ENCODE measurements at places on chromosomes 13 and 19. TPM values are rescaled to one million over a fixed set of nuclear protein-coding genes. Genes with fewer than 3 reads are reported as not detected.

GRCh38 chr13:33686772-33687480 is 131.0 kb upstream of the RFC3 start:
- DNase-seq, result no peak

DNA sequence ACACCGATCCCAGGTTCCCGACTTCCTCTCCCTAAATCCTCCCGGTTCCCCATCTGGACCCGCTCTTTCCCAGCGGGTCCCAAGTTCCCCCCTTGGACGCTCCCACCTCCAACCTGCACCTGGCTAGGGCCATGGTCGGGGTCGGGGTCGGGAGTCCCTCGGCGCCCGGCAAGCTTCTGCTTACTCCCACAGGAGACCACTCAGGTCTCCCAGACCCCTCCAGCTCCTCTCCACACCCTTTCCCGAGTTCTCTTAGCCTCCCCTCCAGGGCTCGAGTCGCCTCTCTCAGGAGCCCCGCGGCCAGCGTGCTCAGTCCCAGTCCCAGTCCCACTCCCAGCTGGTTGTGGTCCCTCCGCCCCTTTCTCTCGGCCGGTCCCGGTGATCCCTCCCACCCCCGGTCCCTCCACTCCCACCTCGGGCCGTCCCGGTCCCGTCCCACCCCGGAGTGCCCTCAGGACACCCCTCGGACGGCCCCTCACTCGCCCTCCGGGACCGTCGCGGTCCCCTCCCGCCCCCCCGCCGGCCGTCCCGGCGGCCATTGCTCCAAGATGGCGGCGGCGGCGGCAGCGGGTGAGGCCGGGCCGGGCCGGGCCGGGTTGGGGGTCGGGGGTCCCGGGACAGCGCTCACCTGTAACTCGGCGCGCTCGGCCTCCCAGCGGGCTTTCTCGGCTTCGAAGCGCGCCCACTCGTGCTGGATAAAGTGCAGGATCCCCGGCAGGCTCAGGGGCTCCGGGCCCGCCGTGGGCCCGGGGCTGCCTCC is at the start of gene FKRP:
TSS of gene FKRP (plus strand) at position 537 of the 760 bp plus-strand sequence. CDS start 9,394 bp downstream, outside the sequence.
- DNase-seq, result peak; percentile 42

GRCh38 chr19:5086230-5086629 is 117.3 kb downstream of the KDM4B start:
- DNase-seq, result no peak

Gene MEIS3
- 2.1 TPM for total RNA-seq

DNA sequence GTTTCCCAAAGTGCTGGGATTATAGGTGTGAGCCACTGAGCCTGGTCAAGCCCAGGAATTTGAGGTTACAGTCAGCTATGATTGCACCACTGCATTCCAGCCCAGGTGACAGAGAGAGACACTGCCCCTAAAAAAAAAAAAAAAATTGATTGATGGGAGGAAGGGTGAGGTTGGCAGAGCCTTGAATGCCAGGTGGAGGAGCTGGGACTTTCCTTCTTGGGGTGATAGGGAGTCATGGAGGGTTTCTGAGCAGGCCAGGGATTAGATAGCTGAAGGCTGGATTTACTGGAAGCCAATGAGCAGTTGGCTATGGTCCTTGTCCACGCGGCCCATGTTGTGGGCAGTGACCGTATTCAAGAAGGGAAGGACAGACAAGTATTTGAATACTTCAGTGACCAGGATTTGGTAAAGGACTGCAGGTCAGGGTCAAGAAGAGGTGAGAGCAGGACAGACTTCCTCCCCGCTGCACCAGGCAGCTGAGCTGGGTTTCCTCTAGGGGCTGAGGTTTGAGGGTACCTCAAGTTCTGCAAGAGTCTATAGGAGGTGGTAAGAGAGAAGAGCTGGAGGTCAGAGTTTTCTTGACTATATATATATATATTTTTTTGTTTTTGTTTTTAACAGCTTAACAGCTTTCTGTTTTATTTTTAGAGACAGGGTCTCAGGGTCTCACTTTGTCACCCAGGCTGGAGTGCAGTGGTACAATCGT is 6.9 kb upstream of the ICAM4 start:
- no peak for DNase-seq

DNA sequence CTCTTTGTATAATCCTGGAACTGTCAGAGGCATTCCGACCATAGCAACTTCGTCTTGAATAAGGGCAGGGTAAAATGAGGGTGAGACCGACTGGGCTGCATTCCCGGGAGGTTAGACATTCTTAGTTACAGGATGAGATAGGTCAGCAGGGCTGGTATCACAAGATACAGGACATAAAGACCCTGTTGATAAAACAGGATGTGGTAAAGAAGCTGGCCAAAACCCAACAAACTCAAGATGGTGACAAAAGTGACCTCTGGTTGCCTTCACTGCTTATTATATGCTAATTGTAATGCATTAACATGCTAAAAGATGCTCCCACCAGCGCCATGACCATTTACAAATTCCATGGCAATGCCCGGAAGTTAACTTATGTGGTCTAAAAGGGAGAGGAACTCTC is 27.7 kb upstream of the MBNL2 start:
- DNase-seq, result no peak

Gene MPHOSPH8
- total RNA-seq, result 65.0 TPM

Gene CEACAM20
- not detected for total RNA-seq

Gene CABP5
- total RNA-seq, result not detected

Gene ACTN4
- 566 TPM for total RNA-seq

Gene FUT1
- 0.72 TPM for total RNA-seq

DNA sequence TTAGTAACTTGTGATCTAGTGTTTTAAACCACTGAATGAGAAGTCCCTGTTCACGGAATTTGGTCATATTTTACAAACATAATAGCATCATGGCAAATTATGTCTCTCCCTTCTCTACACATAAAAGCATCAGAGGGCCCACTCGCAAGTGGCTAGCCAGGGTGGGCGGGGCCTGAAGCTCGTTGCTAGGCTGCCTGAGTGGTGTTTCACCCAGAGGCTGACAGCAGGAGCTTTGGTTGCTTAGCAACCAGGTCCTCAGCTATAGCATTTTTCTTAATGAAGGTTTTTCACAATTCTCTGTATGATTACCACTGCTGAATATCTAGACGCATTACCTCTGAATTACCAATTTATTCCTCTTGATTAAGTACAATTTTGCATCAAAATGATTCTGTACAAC is 126.5 kb downstream of the NALCN start:
- DNase-seq, result no peak

Gene ZNF285
- 1.3 TPM for total RNA-seq

GRCh38 chr19:31353833-31354232 is 4.6 kb upstream of the TSHZ3 start:
- DNase-seq, result no peak

DNA sequence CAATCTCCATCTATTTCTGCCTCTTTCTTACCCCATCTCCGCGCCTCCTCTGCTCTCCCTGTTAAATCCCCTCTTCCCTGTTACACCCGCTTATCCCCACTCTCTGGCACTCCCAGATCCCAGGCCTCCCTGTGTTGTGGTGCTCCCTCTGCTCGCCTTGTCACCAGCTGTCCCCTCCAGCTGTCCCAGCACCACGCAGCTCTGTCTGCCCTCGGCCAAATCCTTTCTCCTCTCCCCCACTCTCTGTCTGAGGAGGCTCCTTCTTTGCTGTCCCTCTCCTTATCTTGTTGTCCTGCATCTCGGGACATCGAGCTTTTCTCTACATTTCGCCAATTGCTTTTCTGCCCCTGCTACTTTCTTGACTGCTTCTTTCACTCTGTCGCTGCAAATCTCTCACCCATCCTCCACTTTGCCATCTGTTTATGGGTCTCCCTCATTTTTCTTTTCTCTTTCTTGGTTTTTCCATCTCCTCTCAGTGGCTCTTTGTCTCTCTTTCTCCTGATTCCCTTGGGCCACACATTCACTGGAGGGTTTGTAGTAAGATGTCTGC is 941 bp downstream of the ZNF160 start:
- DNase-seq, result no peak

- peak; percentile 54 for DNase-seq
Measured at GRCh38 chr13:30398601-30399072, 23.7 kb upstream of the UBE2L5 start.

- DNase-seq, result no peak
Measured at GRCh38 chr19:10353793-10354391, 14.5 kb upstream of the ICAM3 start.

GRCh38 chr19:33268162-33268991 is 34.0 kb downstream of the CEBPA start:
- DNase-seq, result no peak

- peak; percentile 99 for DNase-seq
Measured at GRCh38 chr19:49665351-49666119, at the start of the genes BCL2L12 and IRF3. TSS of gene BCL2L12 (plus strand) at chr19:49665933. CDS start at chr19:49666693, 760 bp downstream. TSS of gene IRF3 (minus strand) at chr19:49665857. CDS start at chr19:49664838, 1,019 bp downstream.

GRCh38 chr13:59746291-59746962 is 417.3 kb downstream of the DIAPH3 start:
- DNase-seq, result no peak

Gene ZNF135
- total RNA-seq, result 1.3 TPM

Gene WDR87
- not detected for total RNA-seq

Gene BTBD2
- 71.5 TPM for total RNA-seq

GRCh38 chr19:1079566-1080111 is 12.7 kb downstream of the ARHGAP45 start:
- peak; percentile 69 for DNase-seq

Gene TNNT1
- total RNA-seq, result 0.65 TPM

GRCh38 chr13:99656844-99657381 is 155.6 kb downstream of the TM9SF2 start:
- DNase-seq, result no peak

DNA sequence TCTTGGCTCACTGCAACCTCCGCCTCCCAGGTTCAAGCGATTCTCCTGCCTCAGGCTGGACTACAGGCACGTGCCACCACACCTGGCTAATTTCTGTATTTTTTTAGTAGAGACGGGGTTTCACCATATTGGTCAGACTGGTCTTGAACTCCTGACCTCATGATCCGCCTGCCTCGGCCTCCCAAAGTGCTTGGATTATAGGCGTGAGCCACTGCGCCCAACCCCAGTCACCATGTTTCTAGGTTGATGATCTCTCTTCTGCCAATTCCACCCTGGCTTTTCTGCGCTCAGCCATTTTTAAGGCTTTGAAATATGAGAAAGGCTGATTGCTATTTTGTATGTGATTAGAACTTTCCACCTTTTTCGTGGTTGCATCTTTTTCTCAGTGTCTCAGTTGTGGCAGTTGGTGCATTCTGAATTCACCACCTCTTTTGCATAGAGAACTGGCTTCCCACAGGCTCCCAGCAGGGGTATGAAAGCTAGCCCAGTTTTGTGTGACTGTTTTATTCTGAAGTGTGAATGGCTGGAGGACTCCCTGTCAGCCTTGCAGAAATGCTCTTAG is 15.5 kb downstream of the CEACAM1 start:
- no peak for DNase-seq

Gene GIPR
- total RNA-seq, result 14.2 TPM

Gene PLIN5
- total RNA-seq, result 3.2 TPM

GRCh38 chr13:23567906-23568460 is 2.2 kb upstream of the TNFRSF19 start:
- no peak for DNase-seq

DNA sequence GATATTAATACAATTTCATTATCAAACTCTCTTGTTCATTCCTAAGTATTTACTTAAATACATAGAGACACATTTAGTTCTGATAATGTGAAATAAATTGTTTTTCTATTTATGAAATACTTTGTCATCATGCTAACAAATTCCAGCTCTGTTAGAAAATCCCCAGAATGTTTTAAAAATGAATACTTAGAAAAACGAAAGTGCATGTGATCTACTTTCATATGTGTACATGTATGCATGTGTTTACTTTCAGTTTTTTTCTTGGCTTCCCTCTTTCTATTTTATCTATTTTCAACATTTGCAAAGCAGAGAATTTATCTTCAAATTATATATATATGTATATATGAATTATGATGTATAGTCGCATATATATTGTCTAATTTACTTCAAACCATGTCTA is 1110.0 kb upstream of the PCDH20 start:
- no peak for DNase-seq

GRCh38 chr19:8209462-8210378 is 550 bp downstream of the CERS4 start:
- peak; percentile 54 for DNase-seq

DNA sequence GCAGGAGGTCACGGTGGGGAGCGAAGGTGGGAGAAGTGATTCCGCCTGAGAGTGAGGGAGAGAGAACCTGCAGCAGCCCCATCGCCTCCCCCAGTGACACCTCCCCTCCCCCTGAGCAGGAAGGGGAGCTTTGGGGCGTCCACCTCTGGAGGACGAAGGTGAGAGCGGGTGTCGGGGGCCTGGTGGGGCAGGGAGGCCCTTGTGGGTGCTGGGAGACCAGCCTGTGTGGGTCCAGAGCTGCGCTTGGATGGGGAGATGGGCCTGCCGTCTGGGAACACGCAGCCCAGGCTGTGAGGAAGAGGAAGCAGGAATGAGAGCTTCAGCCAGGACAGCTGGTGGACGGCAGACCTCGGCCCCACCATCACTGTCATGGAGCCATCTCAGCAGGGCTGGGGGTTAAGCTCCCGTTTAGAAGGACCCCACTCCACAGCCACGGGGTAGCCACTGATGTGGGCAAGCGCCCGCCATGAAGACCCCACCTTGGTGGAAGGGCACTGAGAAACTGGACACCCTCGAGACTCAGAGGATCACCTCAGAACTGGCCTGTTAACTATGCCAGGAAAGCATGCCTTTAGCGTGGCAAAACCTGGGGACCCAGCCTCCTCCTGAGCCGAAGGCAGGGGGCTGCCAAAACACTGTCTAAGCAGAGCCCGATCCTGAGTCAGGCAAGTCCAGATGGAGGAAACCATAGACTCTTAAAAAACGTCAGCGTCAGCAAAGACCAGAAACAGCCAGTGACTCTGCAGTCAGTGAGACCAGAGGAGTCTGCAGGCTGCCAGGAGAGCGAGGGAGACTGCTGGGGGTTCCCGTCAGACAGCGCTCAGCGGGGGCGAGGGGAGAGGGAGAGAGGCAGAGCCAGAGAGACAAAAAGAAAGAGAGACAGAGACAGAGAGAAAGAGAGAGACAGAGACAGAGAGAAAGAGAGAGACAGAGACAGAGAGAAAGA is 6.4 kb upstream of the PROZ start:
- DNase-seq, result no peak

DNA sequence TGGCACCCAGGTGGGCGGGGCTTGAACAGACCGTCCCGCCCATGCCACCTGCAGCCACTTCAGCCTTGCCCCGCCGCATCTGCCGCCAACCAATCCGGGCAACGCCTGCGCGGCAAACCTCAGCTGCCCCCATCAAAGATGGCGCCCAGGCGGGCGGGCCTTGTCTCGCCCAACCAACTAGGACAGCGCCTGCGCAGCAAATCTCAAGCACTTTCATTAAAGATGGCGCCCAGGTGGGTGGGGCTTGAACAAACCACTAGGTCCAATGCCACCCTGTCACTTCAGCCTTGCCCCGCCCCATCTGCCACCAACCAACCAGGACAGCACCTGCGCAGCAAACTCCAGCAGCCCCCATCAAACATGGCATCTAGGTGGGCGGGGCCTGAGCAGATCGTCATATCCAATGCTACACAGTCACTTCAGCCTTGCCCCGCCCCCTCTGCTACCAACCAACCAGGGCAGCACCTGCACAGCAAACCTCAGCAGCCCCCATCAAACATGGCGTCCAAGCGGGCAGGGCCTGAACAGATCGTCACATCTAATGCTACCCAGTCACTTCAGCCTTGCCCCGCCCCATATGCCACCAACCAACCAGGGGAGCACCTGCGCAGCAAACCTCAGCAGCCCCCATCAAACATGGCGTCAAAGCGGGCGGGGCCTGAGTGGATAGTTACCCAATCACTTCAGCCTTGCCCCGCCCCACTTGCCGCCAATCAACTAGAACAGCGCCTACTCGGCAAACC is 1.4 kb downstream of the PEG3 start:
- peak; percentile 68 for DNase-seq

- DNase-seq, result peak; percentile 95
Measured at GRCh38 chr19:40614622-40615411, 13.6 kb downstream of the LTBP4 start.

Gene ZNF221
- 1.9 TPM for total RNA-seq
